ENCODE measurements at places on chromosomes 2 and 18. TPM values are rescaled to one million over a fixed set of nuclear protein-coding genes. Genes with fewer than 3 reads are reported as not detected.

NEDD4L gene
- total RNA-seq: 79.7 TPM

EVA1A gene
- 3.6 TPM for total RNA-seq

KIAA2012 gene
- total RNA-seq: not detected

CSRNP3 gene
- 9.0 TPM for total RNA-seq

GRCh38 chr2:175015340-175015739 is 10.2 kb upstream of the CHN1 start:
- no peaks in the 10 kb centered on the region for H3K36me3 ChIP-seq
- no peak overlapping the region for H3K27ac ChIP-seq
- no peak for DNase-seq
- no peaks in the 10 kb centered on the region for H3K27me3 ChIP-seq
- peaks cover 5% of the 10 kb centered on the region for H3K4me1 ChIP-seq

DNA sequence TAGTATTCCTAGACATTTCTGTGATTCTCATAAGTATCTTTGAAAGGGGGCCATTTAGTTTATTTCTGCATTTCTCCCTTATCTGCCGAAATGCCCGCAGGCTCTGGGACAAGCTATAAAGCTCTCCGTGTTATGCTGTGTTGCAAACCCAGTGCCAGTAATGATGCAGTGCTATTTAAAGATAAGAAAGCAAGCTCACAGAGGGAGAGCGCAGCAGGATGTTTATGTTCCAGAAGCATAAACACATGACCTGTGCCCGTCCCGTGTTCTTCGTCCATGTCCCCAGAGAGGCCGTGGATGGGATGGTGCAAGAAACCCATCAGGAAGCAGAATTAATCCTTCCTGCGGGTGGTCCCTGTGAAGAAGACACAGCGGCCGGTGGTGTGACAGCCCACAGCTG is 99.4 kb downstream of the NEDD4L start:
- no peak overlapping the region for H3K27ac ChIP-seq
- H3K4me1 ChIP-seq: peaks cover under 1% of the 10 kb centered on the region
- H3K36me3 ChIP-seq: no peaks in the 10 kb centered on the region
- DNase-seq: no peak
- no peaks in the 10 kb centered on the region for H3K27me3 ChIP-seq
- no peak overlapping the region for H3K4me3 ChIP-seq

DNA sequence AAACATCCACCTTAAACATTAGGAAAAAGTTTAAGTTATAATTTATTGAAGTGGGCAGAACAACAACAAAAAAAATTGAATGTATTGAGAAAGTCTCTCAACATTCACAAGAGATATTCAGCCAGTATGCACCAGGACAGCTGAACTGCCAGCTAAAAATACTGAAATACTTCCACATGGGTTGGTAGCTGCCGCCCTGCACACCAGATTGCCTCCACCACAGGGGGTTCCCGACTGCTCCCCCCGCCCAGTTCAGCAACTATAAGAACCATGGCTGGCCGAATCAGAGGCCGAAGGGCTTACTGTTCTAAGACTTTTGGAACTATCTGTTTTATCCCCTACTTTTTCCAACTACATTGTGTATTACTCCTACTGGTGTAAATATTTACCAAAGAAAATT is 150.0 kb upstream of the LRP1B start:
- no peaks in the 10 kb centered on the region for H3K4me1 ChIP-seq
- no peak overlapping the region for H3K27ac ChIP-seq
- H3K36me3 ChIP-seq: no peaks in the 10 kb centered on the region

- no peak overlapping the region for H3K4me3 ChIP-seq
- no peaks in the 10 kb centered on the region for H3K4me1 ChIP-seq
- H3K27ac ChIP-seq: no peak overlapping the region
- no peaks in the 10 kb centered on the region for H3K27me3 ChIP-seq
Observed at GRCh38 chr2:64179582-64180321, 35.5 kb upstream of the PELI1 start.

DNA sequence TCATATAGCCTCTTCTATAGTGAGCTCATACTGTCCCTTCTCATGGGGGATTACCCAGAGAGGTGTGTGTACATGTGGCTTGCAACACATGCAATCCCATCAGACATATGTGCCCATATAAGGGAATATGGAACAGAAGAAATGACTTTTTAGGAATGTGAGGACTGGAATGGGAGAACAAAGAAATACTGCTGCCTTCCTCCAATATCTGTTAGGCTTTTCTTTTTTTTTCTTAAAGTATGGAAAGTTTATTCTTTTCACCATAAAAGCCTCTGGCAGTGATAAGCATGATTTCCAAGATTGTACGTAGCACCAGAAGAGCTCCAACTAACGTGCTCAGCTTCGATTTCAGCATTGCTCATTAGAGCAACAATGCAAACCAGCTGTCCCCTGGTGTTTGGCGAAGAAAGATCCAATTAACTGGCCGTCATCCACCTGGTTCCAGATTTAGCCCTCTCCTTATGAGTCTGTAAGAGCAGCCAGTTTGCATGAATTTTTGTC is 113.6 kb downstream of the ADCYAP1 start:
- H3K27ac ChIP-seq: no peak overlapping the region
- no peak overlapping the region for H3K4me3 ChIP-seq
- DNase-seq: no peak
- H3K4me1 ChIP-seq: peaks cover 25% of the 10 kb centered on the region
- no peaks in the 10 kb centered on the region for H3K27me3 ChIP-seq
- no peaks in the 10 kb centered on the region for H3K36me3 ChIP-seq

GRCh38 chr18:54696616-54697293 is 105.7 kb downstream of the DYNAP start:
- H3K4me3 ChIP-seq: no peak overlapping the region
- no peaks in the 10 kb centered on the region for H3K4me1 ChIP-seq
- no peak for DNase-seq
- no peak overlapping the region for H3K27ac ChIP-seq
- H3K27me3 ChIP-seq: no peaks in the 10 kb centered on the region
- H3K36me3 ChIP-seq: no peaks in the 10 kb centered on the region

- no peaks in the 10 kb centered on the region for H3K36me3 ChIP-seq
- H3K4me1 ChIP-seq: peaks cover 32% of the 10 kb centered on the region
- H3K27ac ChIP-seq: no peak overlapping the region
- no peak overlapping the region for H3K4me3 ChIP-seq
Observed at GRCh38 chr2:130373808-130374365, 18.0 kb downstream of the PTPN18 start.

DNA sequence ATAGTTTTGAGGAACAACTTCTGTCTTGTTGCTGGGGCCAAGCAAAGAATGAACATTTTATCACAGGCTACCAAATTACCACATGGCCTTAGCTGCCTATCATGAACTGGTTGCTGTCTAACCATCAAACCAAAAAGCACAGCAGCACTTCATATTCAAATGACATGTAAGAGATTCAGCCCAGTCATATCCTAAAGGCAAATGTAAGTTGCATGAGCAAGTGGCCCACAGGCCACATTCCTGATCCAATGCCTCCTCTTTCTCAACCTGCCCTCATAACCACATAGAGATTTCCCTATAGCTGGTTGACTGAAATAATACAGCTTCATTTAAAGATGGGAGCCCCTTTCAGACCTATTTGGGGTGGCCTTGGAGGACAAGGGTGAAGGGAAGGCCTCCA is 572.3 kb downstream of the IRS1 start:
- H3K27me3 ChIP-seq: no peaks in the 10 kb centered on the region
- no peak for DNase-seq
- H3K4me3 ChIP-seq: no peak overlapping the region
- no peaks in the 10 kb centered on the region for H3K4me1 ChIP-seq

- no peaks in the 10 kb centered on the region for H3K27me3 ChIP-seq
- H3K27ac ChIP-seq: no peak overlapping the region
- H3K4me3 ChIP-seq: no peak overlapping the region
- no peak for DNase-seq
Observed at GRCh38 chr18:2825613-2826175, 21.1 kb upstream of the EMILIN2 start.

GRCh38 chr2:6213056-6213780 is 521.0 kb downstream of the SOX11 start:
- DNase-seq: no peak
- peak overlapping the region; percentile 67 for H3K27ac ChIP-seq
- peaks cover 12% of the 10 kb centered on the region for H3K4me1 ChIP-seq
- H3K27me3 ChIP-seq: no peaks in the 10 kb centered on the region
- no peaks in the 10 kb centered on the region for H3K36me3 ChIP-seq

DNA sequence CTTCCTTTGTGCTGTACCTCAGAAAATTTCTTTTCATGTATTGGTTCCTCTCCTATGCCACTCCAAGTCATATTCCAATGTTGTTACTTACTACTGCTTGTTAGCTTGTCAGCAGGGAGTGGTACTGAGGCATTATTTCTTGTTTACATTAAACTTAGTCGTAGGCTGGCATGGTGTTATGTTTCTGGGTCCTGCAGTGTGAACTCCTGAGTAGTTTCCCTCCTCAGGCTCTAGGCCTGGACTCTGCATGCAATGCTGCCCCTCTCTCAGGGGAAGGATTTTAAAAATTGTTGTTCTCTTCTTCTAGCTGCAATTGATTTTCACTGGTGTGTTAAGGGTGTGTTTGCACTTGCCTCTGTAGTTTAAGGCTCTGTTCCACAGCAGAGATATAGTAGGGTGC is 671.6 kb downstream of the PLCL1 start:
- no peak overlapping the region for H3K4me3 ChIP-seq
- H3K27ac ChIP-seq: no peak overlapping the region
- no peaks in the 10 kb centered on the region for H3K27me3 ChIP-seq
- no peak for DNase-seq
- H3K36me3 ChIP-seq: no peaks in the 10 kb centered on the region
- H3K4me1 ChIP-seq: no peaks in the 10 kb centered on the region

- DNase-seq: no peak
- no peak overlapping the region for H3K4me3 ChIP-seq
- no peaks in the 10 kb centered on the region for H3K27me3 ChIP-seq
Observed at GRCh38 chr18:78518805-78519204, 460.8 kb upstream of the SALL3 start.

DNA sequence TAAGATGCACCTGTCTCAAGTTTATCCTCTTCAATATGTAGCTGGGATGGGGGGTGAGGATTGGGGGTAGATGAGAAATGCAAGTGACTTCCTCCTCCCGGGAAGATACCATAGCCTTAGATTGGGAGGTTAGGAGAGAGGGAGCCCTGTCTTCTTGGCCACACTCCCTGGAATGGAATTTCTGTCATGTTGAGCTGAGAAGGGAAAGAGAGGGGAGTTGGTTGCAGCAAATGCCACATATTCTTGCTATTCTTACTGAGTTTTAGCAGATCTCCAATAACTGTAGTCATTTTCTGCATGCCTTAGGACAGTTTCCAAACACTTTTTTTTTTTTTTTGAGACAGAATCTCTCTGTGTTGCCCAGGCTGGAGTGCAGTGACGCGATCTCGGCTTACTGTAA is 35.9 kb downstream of the TAF4B start:
- no peaks in the 10 kb centered on the region for H3K4me1 ChIP-seq
- DNase-seq: no peak
- H3K27me3 ChIP-seq: no peaks in the 10 kb centered on the region

DNA sequence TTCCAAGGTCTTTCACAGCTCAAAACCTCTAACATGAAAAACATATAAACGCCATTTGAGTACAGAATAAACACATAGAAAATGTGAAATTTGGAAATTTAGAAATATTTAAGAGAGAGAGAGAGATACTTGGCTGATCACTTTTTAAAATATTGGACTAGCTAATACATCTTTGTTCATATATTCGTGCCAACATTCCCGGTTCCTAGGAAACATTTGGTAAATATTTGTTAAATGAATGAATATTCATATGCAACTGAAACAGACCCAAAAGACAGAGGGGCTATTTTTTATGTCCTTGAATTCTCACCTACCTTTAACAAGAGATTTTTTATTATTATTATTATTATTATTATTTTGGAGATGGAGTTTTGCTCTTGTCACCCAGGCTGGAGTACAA is 8.3 kb upstream of the COLEC12 start:
- H3K36me3 ChIP-seq: no peaks in the 10 kb centered on the region
- DNase-seq: no peak
- no peak overlapping the region for H3K27ac ChIP-seq
- no peaks in the 10 kb centered on the region for H3K27me3 ChIP-seq
- H3K4me1 ChIP-seq: no peaks in the 10 kb centered on the region
- H3K4me3 ChIP-seq: no peak overlapping the region
